ENCODE measurements at places on chromosomes 5 and 9.

DNA sequence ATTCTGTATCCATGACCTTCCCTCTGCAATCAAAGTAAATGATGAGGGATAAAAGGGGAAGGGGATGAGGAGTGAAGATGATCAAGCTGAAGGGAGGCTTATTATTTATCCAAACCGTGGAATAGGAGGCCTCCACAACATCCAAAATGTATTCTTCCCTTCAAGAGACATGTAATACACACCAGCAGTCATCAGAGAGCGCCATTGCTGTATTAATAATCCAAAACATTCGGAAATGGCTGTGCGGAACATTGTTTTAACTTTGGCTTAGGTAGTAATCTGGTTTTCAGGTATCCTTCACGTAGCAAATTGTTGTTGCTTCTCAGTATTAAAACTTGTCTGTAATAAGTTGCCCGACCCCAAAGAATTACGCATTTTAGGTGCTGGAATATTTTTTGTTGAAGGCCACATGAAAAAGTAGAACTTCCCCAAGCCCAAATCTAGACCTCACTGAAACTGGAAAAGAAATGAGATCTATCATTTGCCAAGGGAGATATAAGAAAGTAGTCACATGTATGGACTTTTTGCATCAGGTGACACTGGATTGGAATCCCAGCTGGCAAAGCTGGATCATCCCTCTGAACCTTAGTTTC is 2.6 kb upstream of the BOD1 start:
- peak; percentile 40 for DNase-seq

DNA sequence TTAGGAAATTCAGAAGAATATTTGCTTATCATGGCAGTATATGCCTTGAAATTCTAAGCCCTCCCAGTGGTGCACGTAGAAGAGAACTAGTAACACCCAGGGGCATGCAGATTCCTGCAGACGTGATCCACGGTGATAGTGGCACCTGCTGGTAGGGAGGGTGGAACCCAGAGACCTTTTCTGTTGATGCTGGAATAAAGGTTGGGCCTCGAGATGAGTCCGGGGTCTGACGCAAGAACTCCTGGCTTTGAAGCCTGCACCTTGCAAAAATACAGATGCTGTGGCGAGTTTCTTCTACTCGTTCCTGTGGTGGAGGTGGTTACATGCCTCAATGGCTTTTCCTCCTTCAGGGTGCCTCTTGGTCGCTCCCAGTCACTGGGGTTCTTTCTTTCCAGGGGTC is 39.5 kb upstream of the PHF2 start:
- DNase-seq: no peak

- DNase-seq: no peak
Measured at GRCh38 chr5:152942633-152943336, 537.7 kb upstream of the NMUR2 start.

DNA sequence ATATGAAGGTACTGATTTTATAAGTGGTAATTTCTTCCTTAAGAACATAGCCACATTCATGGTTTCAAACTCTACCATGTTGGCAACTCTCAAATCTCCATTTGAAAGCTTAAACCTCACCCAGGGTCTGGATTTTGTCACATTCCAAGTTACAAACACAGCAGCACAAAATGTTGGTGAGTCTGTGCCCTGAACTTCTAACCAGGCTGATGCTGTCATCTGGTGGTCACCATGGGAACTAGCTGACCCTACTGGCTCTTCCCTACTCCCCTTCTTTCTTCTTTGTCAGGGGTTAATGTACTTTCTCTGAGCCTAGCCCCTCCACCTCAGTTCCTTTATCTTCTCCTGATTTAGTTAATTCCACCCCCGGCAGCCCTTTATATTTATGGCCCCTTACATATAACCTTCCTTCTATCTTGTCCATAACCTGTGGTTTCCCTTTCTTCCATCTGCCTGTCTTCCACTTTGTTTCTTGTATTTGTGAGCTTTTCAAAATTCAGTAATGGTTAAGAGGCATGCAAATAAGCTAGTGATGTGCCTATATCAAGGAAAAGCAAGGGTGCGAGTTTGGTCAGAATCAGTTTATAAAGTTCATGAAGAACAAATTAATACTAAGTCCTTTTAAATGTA is 35.9 kb downstream of the TGFBR1 start:
- no peak for DNase-seq

DNA sequence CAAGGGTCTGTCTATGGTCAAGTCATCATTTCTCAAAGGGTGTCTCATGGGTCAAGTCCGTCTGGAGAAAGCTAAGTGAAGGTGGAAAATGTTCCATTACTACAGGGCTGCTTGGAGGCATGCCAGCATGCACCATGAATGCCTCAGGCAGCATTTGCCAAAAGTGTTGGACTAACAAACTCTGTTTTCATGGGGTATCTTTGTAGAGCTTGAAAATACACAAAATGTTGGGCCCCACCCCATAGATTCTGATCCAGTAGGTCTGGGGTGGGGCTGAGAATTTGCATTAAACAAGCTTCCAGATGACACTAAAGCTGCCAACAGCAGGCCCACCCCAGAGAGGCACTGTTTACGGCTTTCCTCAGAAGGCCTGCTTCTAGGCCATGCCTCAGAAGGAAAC is 75.0 kb upstream of the FRRS1L start:
- no peak for DNase-seq

DNA sequence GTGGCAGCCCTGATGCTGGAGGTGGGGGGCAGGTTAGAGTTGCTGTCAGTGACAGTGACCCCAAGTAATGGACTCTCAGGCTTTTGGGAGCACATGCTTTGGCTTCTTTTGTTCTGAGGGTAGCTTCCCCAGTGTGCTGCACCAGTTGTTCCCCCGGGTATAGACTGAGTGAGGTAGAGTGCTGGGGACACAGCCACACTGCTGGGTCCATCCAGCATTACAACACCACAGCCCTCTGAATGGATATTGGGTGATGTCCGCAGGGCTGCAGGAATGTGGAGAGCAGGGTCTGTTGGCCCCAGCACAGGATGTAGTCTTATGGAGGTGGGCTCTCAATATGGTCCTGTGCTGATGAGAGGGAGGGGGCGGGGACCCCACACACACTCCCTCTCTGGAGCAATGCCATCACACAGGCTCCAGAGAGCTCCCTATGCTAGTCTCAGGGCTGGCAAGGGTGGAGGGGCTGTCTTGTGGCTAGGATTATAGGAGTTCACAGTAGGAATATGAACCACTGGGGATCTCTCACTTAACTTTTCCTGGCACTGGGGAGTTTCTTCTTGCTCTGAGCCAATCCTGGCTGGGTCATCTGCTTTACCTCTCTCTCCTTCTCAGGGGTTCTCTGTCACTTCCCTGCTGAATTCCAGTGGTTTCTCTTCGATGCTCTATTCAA is 20.7 kb downstream of the OSMR start:
- no peak for DNase-seq

DNA sequence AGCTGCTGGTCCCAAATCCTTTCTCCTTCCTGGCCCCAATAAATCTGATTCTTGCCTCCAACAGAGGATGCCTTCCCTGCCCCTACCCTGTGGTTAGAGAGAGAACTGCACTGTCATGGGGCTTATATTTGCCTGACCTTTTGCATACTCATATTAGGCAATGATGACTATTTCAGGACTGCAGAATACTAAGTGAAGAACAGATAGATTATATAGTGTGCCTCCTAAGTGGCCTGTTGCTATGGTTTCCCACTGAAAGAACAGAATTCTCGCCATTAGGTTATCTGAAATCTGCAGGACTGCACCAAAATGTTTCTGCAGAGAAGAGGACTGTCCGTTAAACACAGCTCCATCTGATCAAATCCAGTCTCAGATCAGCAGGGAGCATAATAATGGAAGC is 87.3 kb upstream of the CCNG1 start:
- DNase-seq: no peak

GRCh38 chr5:157819502-157820115 is 39.3 kb downstream of the CLINT1 start:
- DNase-seq: no peak

- DNase-seq: no peak
Measured at GRCh38 chr5:57575839-57576238, 93.2 kb upstream of the ACTBL2 start.

GRCh38 chr5:135153661-135154060 is 119.6 kb upstream of the PITX1 start:
- no peak for DNase-seq

DNA sequence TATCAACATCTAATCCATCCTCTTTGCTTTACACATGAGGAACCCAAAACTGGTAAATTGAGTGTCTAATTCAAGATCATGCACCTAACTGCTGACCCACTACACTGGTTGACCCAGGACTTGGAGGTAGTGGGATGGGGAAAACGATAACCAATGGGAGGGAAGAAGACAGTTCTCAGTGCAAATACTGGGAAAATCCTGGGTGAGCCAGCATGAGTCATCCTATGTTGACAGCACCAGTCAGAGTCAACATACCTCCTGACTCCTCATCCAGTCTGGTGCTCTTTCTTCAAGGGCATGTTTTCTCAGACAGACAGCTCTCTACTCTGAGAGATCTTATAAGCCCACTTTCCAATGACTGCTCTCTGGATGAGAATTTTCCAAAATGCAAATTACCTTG is 232.8 kb upstream of the PTGER4 start:
- no peak for DNase-seq

DNA sequence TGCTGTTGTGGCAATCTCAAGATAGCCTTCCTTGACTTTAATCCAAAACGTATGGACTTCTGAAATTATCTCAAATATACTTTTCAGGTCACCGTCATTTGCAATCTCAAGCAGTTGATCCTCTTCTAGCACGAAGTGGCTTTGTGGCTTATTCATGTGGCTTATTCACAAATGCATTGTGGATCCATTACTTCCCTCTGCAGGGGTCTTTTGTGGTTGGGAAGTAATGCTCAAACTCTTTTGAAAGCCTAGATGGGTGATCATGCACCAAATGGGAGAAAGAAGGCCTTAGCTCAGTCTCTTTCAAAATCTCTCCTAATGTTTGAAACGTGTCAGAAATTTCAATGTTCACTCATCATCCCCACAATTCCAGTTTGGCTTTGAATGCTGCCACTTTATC is 597.2 kb upstream of the CDH10 start:
- no peak for DNase-seq

DNA sequence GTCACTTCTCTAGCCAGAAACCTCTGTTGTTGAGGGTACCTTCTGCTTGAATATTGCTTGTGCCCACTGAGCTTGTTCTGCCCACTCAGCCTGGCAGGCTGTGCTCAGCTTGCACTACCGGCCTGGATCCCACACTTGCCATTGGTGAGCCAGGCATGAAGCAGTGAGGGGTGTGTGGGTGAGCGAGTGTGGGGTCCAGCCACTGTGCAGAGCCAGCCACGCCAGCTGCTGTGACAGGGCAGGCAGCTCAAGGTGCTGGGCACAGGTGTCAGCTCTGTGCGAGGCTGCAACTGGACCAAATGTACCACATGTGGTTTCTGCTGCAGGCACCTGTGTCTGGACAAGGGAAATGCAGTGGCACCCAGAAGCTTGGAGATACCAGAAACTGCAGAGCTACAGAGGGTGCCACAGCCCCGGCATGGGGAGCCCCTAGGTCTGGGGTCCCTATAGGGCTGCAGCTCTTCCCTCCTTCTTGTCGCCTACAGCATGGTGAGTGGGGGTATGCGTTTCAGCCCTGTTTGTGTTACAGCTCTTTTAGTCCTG is 305.1 kb upstream of the RIOK2 start:
- no peak for DNase-seq

- no peak for DNase-seq
Measured at GRCh38 chr5:17190242-17190778, 27.1 kb upstream of the BASP1 start.
